ENCODE measurements at places on chromosomes 1 and 21. TPM values are rescaled to one million over a fixed set of nuclear protein-coding genes. Genes with fewer than 3 reads are reported as not detected.

WNT9A gene
- 1.2 TPM for polyA plus RNA-seq

CLDN8 gene
- polyA plus RNA-seq = 75.7 TPM

CCDC17 gene
- 2.2 TPM for polyA plus RNA-seq

CHTOP gene
- polyA plus RNA-seq = 119 TPM

LCE2C gene
- not detected for polyA plus RNA-seq

NTRK1 gene
- 0.67 TPM for polyA plus RNA-seq

FAM151A gene
- 24.2 TPM for polyA plus RNA-seq

TAS1R1 gene
- polyA plus RNA-seq = not detected

C1orf94 gene
- 0.06 TPM for polyA plus RNA-seq

FAM72A gene
- polyA plus RNA-seq = 4.7 TPM

S100B gene
- polyA plus RNA-seq = 5.6 TPM

RHBDL2 gene
- 1.1 TPM for polyA plus RNA-seq

SLAMF8 gene
- 0.61 TPM for polyA plus RNA-seq

LCE1C gene
- not detected for polyA plus RNA-seq

LORICRIN gene
- polyA plus RNA-seq = not detected

THEM5 gene
- polyA plus RNA-seq = 0.44 TPM

C1orf185 gene
- polyA plus RNA-seq = not detected
